ENCODE measurements at places on chromosomes 1 and 21.

DNA sequence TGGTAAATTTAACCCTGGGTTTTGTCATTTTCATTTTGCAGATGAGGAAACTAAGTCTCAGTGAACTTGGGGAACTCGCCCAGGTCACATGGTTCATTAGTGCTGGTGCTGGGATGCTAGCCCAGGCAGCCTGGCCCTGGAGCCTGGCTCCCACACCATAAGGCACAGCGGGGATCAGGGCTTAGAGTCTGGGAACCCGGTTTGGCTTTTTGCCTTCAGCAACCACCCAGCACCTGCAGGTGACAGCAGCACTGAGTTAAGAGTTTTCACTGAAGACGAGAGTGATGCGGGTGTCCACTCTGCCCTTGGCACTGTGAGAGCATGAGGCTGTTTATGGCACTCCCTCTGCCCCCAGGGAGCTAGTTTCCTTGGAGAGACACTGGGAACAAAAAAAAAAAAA, 18.4 kb upstream of the CD101 start:
- no peak for DNase-seq

DNA sequence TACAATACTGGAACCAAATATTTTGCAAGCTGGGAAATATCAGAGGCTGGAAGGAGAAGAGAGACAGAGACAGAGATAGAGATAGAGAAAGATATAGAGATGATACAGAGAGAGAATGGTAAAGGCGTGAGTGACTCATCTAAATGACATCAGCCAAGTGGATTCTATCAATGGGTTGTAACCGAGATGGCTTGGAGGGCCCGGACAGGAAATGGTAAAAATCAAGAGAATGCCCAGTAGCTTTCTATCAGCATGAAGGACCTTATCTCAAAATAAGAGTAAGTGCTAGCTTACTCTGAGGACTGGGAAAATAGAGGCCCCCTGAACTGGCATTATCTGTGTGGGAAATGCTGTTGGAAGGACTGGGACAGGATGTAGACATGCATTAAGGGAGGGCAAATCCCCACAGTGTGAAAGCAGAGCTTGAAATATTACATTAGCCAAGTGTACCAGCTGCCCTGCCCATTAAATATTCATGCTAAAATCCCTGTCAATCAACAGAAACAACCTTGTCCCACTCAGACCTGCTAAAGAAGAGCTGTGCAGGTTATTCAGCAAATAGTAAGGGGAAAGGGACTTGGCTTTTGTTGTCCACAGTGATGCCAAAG, 76.6 kb upstream of the ZNF644 start:
- peak; percentile 30 for DNase-seq

DNA sequence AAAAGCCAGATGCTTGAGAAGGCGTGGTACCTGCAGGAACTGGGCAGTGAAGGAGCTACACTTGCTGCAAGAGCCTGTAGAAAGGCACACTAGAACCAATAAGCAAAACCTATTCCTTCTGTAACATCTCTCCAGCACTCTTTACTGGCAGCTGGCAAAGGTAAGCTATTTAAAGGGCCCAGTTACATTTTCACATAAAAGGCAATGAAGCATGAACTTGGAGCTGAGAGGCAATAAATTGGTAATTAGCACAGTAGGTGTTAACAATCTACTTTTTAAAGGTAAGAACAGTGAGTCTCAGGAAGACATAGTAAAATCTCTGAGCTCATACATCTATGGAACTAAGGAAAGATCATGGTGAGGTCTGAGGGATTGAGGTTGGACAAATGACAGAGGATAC, 167.1 kb upstream of the OLFM3 start:
- DNase-seq: no peak

DNA sequence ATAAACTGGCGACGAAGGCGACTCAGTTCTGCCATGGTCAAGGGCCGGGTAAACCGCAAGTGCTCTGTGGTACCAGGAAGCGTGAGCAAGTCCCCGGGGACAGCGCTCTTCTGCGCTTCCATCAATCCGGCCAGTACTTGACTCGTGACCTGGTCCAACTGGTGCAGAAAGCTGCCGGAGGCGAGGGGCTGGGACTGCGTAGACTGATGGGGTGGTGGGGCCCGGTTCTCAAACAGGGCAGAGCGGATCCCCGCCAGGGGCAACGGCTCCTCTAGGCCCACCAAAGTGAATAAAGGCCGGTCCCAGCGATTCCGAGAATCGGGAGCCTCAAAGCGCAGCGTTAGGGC, 852 bp downstream of the KTI12 start:
- DNase-seq: no peak

DNA sequence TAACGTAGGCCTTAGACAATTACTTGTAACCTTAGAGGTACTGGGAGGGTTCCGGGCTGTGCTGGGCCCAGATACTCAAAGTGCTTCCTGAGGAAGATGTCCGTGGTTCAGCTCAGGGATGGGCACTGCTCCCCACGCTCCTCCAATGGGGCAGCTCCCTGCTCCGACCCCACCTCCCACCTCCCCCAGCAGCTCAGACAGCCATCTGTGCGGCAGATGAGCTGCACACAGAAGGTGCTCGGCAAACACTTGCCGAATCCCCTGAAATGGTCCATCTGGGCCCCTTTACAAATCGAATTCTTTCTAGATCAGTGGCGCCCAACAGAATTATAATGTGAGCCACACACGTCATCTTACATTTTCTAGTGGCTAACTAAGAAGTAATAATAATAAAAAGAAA, 242.4 kb upstream of the RAB4A start:
- peak; percentile 93 for DNase-seq

GRCh38 chr1:30465096-30465495, 258.3 kb downstream of the MATN1 start:
- DNase-seq: no peak

- no peak for DNase-seq
These were observed 66.6 kb upstream of the POU3F1 start for GRCh38 chr1:38113159-38113666.

- no peak for DNase-seq
These were observed 64.9 kb downstream of the KIFAP3 start for GRCh38 chr1:170009551-170009950.

DNA sequence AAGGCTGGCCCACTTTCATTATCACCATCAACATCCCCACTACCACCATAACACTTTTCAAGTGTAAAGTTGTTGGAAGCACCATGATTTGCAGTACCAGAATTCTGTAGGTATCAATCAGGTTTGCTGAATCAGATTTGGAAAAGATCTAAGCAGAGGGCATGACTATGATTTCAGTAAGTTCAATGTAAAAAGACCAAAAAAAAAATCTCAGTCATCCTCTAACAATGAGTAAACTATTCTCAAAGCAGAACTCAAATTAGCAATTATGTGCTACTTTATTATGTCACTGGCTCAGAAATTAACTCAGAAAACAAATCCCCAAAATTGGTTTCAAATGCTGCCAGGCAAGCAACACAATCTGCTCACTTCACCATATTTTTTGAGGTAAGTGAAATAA, 187.8 kb upstream of the HP1BP3 start:
- DNase-seq: no peak

- no peak for DNase-seq
These were observed 79.9 kb downstream of the OLFML2B start for GRCh38 chr1:161943737-161944136.

- no peak for DNase-seq
These were observed 94.4 kb downstream of the CD247 start for GRCh38 chr1:167423684-167424619.

DNA sequence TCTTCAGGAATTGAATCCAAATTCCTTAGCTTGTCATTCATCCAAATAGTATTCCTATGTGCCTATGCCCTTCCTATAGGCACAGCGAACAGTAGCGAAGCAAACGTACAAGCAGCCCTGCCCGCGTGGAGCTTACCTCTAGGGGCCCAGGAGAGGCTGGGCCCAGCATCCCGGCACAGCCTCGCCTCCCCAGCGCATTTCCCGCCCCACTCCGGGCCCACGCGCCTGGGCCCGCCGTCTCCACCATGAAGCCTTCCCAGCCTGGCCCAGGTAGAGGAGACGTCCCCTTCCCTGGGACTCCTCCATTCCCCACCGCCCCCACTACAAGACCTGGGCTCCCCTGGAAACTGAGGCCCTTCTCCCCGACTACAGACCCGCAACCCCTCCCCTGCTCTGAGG, 245 bp upstream of the TMEM269 start:
- DNase-seq: no peak

GRCh38 chr1:230261928-230262650, 164.0 kb downstream of the PGBD5 start:
- DNase-seq: no peak

DNA sequence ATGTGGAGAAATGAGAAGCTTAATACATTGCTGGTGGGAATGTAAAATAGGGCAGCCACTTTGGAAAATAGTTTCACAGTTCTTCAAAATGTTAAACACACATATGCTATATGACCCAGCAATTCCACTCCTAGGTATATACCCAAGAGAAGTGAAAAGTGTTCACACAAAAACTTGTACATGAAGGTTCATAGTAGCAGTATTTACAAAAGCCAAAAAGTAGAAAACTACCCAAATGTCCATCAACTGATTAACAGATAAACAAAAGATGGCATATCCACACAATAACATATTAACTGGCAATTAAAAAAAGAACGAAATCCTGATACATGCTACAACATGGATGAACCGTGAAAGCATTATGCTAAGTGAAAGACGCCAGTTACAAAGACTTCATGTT, 33.7 kb downstream of the ARHGEF11 start:
- DNase-seq: no peak

GRCh38 chr1:53477651-53478501, 18.7 kb downstream of the DMRTB1 start:
- DNase-seq: no peak

DNA sequence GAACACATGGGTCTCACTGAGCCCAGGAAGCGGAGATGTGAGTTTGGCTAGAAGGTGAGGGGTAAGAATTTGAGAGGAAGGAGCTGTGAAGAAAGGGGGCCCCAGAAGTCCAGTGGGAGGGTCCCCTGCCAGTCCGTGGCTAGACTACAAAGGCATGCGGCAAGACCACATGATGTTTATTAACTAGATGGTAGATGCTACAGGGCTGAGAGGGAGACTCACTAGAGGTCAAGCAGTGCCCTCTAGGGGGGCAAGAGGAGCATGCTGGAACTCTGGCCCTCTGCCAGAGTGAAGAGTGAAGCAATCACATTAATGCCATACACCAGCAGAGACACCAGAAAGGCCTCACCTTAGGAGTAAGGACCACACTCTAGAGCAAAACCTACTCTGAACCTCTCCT, 12.2 kb downstream of the KIAA0319L start:
- peak; percentile 64 for DNase-seq

GRCh38 chr21:46556802-46557201, 48.1 kb downstream of the S100B start:
- DNase-seq: peak; percentile 24

DNA sequence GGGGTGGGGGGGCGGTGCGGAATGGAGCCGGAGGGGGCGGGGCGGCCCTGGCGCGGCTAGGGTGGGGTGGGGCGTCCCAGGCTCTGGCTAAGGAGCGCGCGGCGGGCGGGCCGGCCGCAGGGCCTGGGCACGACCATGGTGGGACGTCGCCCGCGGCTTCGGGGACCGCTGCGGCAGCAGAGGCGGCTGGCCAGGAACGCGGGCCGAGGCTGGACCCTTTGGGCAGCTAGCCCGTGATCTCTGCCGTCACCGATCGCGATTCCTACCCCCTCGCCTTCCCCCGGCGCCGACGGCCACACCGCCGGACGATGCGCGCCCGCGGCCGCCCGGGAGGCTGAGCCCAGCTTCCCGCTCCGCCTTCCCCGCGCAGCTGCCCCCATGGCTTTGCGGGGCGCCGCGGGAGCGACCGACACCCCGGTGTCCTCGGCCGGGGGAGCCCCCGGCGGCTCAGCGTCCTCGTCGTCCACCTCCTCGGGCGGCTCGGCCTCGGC, at the start of gene MAP3K21:
Gene MAP3K21, plus strand, starts transcription at position 74 of the 491 bp plus-strand sequence. Its CDS starts 305 bp downstream, at position 379.
- peak; percentile 95 for DNase-seq

GRCh38 chr1:189336115-189337100, 1141.3 kb downstream of the BRINP3 start:
- peak; percentile 25 for DNase-seq

GRCh38 chr1:55279627-55280026, 64.5 kb upstream of the USP24 start:
- DNase-seq: no peak

DNA sequence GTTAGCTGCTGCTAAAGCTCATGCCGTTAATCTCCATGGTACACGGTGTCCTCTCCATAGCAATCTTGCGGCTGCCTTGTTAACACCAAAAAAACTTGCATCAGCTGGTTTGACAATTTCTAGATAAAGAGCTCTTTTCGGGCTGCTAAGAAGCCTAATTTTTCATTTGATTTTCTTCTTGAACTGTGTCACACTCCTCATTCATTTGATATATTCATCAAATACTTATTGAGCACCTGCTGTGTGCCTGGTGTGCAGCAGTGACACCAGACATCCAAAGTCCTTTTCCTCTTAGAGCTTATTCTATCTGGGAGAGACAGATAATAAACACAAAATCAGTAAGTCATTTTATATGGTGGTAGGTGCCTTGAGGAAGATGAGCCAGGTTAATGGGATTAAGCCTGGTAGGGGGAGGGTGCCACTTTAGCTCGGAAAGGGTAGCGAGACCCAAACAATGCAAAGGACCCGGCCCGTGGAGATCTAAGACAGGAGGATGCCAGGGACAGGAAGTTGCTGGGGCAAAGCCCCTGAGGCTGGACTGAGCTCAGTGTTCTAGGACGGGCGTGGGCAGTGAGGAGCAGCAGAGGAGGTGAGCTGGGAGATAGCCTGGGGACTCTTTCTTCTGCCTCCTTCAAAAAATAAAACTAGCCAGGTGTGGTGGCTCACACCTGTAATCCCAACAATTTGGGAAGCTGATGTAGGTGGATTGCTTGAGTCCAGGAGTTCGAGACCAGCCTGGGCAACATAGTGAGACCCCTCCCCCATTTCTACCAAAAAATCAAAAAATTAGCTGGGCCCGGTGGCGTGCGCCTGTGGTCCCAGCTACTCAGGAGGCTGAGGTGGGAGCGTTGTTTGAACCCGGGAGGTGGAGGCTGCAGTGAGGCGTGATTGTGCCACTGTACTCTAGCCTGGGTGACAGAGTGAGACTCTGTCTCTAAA, 50.7 kb upstream of the LGALS8 start:
- DNase-seq: peak; percentile 44

DNA sequence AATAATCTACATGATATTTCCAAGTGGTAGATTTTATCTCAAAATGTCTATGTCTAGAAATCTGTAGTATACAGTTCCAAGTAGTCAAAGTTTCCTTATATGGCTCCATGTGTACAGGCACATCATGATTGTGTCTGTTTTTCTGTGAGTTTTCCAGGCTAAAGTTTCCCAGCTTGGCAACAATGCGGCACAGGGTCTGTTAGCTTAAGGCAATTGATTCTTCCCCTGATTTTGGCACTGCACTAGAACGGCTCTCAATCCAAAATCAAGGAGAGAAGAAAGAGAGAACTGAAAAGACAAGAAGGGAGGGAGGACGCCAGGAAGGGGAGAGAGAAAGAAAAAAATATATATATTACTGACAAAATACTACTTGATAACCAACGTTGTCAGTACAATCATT, 193.9 kb upstream of the SNX7 start:
- DNase-seq: no peak

DNA sequence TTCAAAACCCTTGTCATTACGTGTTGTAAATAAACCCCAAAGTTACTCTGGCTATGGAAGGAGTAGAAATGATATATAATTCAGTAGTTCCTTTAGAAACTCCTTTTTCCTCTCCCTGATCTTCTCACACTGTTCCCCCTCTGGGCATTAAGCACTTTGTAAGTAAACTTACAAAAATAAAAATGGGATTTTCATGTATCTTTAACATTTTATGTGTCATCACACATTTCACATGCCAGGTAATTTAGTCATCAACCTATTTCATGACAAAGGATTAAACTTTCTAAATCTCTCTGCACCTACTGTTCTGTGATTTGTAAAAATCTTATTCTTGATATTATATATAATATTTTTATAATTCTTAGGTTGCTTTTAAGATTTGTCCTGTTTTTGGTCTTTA, 176.9 kb downstream of the NEK7 start:
- no peak for DNase-seq

GRCh38 chr1:186849271-186849671, 20.5 kb downstream of the PLA2G4A start:
- no peak for DNase-seq

Data from D341Med (cell line).